Stimulated activated CD8-positive, alpha-beta memory T cell treated with anti-CD3 and anti-CD28 coated beads, Interleukin-7, amount 100 ng/mL, for 4 hours (primary cell): ENCODE measurements at places on chromosomes 1 and 21.

DNA sequence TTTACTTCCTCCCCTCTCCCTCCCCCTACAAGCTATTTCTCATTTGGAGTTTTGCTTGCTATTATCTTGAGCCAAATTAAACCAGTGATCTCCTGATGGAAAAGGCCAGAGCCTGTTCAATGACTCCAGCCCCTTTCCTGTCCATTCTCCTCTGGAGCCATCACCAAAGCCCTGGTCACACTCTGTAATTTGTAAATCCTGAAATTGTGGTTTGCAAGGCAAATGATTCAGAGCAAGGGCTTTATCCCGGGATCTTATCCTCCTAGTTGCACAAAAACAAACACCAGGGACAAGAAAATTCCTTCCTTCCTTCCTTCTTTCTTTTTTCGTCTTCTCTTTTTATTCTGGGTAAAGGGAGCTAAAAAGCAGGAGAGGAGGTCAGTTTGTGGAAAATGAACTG lies 366.1 kb upstream of the ST6GALNAC5 start:
- no peak for DNase-seq

DNA sequence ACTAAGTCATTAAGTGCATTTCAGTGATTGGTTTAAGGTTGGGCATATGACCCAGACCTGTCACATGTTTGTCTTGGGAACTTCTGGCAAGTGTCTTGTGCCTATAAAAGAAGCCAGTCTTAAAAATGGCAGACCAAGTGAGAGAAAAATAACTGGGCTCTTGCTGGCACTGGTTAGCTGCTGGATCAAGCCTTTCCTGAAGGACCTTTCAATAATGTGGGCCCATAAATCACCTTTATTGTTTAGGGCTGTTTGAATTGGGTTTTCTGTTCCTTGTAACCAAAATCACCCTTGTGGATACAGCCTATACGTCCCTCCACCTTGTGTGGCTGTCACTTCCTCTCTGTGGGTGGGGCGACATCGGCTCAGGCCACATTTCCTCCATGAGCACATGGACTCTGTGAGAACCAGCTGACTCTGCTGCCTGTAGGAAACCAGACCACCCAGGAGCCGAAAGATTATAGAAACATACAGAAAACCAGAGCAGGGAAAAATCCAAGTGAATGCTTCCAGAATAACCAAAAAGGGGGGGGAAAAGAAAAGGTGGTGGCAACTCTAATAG lies 25.6 kb upstream of the WNT4 start:
- no peak for DNase-seq

- no peak for DNase-seq
Observed at GRCh38 chr1:87979079-87979478, 650.4 kb downstream of the LMO4 start.

GRCh38 chr21:32753818-32754585 lies 17.6 kb downstream of the PAXBP1 start:
- DNase-seq: no peak

DNA sequence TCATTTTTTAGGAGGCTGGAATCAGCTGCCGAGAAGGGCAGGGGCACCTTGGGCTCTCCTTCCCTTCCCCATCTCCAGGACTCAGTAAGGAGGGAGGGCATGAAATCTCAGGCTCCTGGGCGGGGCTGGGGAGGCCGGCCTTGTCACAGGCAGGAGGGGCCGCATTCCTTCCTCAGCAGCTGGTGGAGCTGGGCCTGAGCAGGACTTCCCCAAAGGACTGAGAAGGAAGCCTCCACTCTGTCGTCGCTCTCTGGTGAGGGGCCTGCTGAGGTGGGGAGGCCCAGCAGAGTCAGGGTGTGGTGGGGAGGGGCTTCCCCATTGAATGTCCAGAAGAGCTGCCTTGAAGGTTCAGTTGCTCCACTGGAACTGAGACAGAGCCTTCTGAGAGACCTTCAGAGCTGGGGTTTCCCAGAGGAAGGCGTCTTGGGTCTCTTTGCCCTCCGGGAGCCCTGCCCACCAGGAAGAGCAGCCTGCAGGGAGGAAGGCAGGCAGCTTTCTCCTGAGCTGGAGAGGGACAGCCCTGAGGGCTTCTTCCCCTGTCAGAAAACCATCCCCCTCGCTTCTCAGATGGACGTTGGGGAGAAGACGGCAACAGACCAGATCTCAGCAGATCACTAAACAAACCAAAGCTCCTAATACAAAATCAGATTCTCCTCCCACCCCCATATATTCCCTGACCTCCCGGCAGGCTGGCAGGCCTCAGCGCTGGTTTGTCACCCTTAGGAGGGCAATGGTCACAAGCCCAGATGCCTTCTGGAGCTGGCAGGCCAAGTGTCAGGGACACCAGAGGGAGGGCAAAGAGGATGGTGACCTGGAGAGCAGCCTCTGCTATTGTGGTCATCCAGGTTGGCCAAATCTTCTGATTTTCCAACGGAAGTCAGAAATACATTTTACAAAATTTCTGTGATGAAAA lies 10.7 kb downstream of the KCNA10 start:
- DNase-seq: no peak

DNA sequence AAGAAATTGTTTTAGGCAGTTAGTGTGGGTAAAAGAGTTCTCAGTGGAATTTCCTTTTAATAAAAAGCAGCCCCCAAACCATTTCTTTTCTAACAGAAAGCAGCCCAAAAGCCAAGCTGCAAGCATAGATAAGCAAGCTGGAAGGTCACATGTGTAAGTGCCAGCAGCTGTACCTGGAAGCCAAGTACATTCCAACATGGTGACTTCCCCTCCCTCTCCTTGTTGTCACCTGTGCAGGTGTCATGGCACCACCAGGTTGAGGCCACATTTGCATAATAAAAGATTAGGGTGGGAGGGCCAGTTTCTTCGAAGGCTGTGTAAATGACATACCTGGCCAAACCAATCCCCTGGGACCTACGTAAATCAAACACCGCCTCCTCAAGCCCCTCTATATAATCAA lies 240.3 kb upstream of the RAB4A start:
- DNase-seq: no peak

- no peak for DNase-seq
Observed at GRCh38 chr1:178055093-178055492, 38.8 kb upstream of the RASAL2 start.

DNA sequence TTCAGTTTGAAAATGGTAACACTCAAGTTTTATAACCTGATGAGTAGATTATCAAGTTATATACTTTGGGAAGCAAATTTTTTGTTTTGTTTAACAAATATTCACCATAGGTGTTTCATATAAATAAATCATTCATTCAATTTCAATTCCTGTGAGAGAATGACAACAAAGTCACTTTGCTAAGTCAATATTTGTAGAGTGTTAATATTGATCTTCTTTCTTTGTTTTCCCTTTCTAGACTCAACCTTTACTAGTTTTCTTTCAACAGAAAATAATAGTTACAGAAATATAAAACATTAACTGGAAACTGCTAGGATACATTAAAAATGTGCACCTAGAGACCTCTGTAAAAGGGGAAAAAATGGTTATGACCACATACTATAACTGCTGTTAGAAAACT lies 11.1 kb downstream of the EFCAB7 start:
- no peak for DNase-seq

- no peak for DNase-seq
Observed at GRCh38 chr1:197076585-197076984, 9.5 kb upstream of the F13B start.
